ENCODE measurements at places on chromosomes 12 and 14.
A peak's percentile ranks its signal among the peaks of the same experiment; 100 is the strongest.

GRCh38 chr14:73723797-73724661 lies 9.8 kb upstream of the PNMA1 start:
- no peak for DNase-seq

DNA sequence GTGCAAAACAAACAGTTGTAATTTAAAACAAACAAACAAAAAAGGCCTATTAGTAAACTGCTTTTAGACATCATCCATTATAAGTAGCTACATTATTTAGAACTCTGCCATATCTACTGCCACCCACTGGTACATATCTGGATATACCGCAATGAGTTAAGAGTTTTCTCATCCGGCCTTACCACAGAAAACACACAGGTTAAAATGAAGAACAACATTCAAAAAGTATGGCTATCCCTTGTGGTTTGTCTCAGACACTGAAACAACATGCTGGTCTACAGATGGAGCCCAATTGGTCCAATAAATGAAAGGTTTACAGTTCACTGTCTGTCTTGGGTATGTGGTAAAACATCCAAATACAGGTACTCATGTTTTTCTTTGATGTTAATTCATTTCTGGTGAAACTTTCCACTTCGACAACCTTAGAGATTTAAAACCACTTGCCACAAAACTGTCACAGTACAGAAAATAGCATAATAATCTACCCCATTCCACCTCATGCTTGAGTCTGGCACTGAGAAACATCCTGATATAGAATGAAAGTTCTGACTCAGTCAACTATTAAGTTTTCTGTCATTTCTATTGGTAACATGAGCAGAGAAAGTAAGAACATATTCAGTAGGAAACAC lies 354.3 kb downstream of the CEP128 start:
- no peak for DNase-seq

- no peak for DNase-seq
Observed at GRCh38 chr12:89490922-89491321, 33.7 kb downstream of the GALNT4 start.

- no peak for DNase-seq
Observed at GRCh38 chr12:93042684-93043083, 113.6 kb upstream of the EEA1 start.

DNA sequence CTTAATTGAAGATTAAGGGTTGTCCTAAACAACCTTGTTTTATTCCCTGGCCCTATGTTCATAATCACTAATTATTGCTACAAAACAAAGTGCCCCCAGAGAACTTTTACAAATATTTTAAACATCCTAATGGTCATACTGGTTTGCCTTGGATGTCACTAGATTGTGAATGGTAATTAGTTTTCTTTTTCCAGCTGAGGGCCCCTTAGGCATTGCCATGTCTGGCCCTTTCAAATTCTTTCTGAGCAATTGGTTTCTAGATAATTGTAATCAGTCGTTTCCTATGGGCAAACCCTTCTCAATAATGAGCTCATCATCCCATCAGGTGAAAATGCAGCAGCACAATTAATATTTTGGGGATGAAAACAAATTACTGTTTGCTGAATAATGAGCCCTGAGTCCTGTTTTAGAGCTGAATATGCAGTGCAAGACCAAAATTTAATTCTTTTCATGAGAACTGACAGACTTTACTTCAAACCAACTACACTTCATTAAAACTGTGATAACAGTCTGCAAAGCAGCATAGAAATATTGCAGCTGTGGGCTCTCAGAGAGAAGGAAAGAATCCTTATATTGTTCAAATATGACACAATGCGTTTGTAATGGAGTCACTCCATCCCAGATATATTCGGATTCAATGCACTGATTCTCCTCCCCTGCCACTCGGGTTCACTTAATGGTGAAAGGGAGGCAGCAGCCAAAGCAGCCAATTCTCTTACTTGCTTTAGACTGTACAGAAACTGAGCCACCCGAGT lies 67.7 kb upstream of the ARHGAP5 start:
- no peak for DNase-seq

DNA sequence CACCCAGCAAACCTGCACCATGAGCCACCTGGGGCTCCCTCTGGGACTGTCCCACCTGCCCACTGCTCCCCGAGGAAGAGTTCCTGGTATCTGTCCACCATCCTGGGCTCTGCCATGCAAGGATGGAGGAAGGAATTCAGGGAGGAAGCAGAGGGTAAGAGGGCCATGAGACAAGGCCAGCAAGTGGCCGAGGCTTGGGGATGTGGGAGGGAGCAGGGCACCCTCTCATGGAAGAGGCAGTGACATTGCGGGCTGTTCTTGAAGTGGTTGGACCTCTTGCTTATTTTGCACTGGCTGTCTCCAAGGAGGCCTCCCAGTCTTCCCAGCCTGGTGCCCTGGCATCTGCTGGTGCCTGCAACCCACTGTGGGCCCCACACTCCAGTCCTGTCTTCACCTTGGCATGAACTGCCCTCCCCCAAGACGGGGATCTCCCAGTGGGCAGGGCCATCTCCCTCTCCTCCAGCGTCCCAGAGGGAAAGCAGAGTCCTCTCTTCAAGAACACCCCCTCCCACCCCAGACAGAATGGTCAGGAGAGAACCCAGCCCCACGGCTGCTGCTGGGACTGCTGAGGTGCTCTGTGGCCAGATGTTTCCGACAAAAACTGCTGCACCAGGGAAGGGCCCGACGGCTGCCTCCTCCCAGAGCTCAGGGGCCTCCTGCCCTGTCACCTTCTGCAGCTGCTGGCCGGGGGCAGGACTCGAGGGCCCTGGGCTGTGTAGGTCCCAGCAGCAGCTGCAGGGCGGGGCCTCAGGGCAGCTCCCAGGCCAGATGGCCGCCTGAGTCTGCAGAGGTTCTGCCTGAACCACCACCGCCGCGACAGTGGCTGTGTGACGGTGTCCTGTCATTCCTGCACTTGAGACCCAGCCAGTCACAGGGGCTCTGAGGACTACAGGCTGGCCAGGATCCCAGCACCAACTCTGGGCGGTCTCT lies 1.8 kb upstream of the AKT1 start:
- no peak for DNase-seq

DNA sequence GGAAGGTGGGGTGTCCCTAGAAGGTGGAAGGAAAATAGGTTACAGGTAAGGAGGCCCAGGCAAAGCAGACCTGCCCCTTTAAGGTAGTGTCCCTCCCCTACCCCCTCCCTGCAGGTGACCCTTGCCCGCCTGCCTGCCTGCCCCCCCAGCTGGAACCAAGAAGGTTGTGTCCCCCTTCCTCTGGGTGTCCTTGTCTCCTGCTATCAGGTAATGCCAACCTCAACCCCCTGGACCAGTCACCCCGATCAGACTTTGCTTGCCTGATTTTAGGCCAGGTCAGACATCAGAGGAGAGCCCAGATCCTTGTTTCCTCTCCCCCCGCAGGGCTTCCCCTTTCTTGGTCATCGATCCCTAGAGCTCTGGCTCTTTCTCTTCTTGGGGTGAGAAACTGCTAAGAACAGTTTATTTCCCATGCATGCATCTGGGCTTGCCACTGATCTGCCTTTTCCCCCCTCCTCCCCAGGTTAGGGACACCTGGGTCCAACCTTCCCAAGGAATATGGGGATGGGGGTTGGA lies at the start of gene SLC39A5:
Gene SLC39A5 (plus strand): TSS at position 136 of the 516 bp plus-strand sequence. CDS start 1,224 bp downstream, outside the sequence.
- DNase-seq: no peak

DNA sequence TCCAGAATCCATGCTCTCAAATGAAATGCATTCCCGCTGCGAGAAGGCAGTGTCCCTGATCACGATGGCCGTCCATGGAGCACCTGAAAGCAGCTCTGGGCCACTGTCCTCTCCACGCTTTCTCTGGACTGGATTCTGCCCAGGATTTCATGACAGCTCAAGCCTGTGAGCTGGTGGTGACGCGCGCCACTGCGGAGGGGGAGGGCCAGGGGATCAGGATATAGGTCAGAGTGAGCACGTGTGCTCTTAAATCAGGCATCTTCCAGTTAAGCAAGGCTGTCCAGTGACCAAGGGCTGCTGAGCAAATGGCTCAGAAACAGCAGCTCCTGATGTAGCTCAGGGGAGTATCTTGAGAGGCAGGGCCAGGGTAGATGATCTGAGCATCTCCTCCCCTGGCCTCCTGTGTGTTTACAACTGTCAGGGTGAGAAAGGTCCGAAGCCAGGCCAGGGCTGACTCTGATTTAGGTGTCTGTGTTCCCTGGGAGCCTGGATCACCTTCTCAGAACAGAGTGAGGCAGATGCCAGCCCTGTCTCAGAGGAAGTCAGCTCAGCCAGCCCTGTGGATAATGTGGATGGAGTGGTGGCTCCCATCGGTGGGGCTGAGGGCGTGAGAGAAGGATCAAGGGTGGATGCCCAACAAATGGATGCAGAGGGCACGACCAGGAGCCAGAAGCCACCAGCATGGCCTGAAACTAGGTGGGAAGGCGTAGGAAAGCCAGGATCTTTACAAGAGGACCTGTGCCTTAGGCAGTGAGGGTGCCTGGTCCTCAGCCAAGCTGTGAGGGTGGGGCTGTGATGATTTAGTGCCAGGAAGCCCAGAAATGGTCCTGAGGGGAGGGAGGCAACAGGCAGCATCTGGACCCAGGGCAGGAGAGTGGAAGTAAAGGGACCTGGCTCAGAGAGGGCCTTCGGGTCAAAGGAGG lies 55.3 kb downstream of the ELK3 start:
- DNase-seq: no peak

GRCh38 chr12:64968989-64969819 lies 144.8 kb downstream of the TBC1D30 start:
- no peak for DNase-seq

GRCh38 chr12:124321040-124321481 lies 26.2 kb downstream of the RFLNA start:
- peak; percentile 29 for DNase-seq

DNA sequence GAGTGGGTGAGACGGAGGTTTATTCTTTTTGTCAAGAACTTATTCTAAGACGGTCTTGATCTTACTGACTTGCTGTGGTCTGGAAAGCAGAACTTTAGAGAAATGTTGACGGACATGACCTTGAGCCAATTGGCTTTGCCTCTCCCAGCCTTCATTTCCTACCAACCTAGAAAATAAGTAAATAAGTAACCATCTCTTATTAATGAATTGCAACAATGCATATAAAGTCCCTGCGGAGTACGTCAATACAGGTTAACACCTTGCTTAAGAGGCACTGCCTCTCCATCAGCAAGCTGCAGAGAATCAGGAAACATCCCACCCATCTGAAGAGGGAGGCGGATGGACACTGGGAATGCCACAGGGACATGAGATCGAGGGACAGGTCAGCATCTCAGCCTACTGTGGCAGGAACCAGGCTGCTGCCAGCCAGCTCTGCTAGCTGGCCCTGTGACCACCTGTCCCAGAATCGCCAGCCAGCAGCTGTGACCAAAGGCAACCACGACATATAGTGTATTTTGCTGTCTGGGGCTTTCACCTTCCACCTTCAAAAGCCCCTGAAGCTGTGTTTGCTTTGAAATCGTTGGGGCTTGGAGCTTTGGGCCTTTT lies 208.3 kb downstream of the BCL11B start:
- DNase-seq: no peak

- DNase-seq: no peak
Observed at GRCh38 chr14:35999294-35999693, 173.2 kb downstream of the BRMS1L start.
